ENCODE measurements at places on chromosomes 7 and 10. TPM values are rescaled to one million over a fixed set of nuclear protein-coding genes. Genes with fewer than 3 reads are reported as not detected.

HIBADH gene
- 10.6 TPM for total RNA-seq

OR6V1 gene
- not detected for total RNA-seq

PRDX3 gene
- total RNA-seq: 34.9 TPM

H2BK1 gene
- total RNA-seq: not detected

GRCh38 chr10:76899490-76899889, 738.1 kb downstream of the KCNMA1 start:
- no peak overlapping the region for H3K27ac ChIP-seq
- H3K4me1 ChIP-seq: peaks cover 3% of the 10 kb centered on the region
- H3K4me3 ChIP-seq: no peak overlapping the region

DNA sequence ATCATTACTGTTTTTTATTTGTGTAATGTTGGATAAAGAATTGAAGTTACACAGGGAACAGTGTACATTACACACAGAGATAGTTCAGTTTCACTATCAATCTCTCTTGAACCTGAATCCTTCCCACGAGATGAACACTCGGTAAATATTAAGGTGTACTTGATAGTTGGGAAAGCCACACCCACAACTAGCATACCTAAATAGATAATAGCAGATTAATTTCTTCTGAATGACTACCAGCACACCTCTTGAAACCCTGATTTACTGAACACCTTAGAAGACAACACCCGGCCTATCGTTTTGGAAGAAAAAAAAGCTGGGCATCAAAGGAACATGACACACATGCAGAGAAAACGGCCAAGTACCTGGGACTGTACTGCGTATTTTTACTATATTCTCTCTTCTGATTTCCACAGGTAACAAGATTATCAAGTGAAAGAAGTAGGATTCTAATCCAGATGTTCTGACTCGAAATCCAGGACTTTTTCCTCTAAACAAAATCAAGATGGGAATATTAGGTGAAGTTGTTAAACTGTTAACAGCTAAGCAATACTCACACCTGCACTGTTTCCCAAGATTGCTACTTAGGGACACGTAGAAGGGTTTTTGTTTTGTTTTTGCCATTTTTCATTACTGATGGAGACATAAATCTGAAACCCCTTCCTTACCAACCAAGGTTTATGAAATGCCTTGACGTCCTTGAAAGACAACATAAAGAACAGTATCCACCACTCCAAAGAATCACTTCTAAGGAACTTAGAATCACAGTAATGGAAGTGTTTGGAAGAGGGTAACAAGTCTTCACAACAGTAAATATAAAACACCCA, 1.0 kb downstream of the CCDC186 start:
- H3K27ac ChIP-seq: peak overlapping the region; percentile 94
- no peak for DNase-seq
- peak overlapping the region; percentile 96 for H3K4me3 ChIP-seq
- no peaks in the 10 kb centered on the region for H3K36me3 ChIP-seq
- no peaks in the 10 kb centered on the region for H3K27me3 ChIP-seq

DNA sequence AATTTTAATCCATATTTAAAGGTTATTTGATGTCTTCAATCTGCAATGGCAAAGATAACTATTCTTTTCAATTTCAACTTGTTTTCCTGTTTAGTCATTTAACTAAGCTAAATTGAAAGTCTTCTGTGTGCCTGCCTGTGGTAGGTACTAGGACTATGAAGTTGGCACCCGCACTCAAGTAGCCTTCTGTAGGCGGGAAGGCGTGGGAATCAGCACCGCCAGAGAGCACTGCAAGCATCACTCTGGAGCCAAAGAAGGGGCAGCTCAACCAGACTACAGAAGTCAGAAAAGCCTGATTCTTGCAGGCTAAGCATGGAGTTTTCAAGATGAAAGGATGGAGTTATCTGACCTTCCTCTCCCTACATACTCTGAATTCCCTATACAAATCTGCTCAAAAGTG, 269.0 kb upstream of the PHF14 start:
- no peaks in the 10 kb centered on the region for H3K36me3 ChIP-seq
- no peaks in the 10 kb centered on the region for H3K27me3 ChIP-seq
- H3K4me3 ChIP-seq: no peak overlapping the region
- H3K4me1 ChIP-seq: no peaks in the 10 kb centered on the region
- H3K27ac ChIP-seq: no peak overlapping the region

DNA sequence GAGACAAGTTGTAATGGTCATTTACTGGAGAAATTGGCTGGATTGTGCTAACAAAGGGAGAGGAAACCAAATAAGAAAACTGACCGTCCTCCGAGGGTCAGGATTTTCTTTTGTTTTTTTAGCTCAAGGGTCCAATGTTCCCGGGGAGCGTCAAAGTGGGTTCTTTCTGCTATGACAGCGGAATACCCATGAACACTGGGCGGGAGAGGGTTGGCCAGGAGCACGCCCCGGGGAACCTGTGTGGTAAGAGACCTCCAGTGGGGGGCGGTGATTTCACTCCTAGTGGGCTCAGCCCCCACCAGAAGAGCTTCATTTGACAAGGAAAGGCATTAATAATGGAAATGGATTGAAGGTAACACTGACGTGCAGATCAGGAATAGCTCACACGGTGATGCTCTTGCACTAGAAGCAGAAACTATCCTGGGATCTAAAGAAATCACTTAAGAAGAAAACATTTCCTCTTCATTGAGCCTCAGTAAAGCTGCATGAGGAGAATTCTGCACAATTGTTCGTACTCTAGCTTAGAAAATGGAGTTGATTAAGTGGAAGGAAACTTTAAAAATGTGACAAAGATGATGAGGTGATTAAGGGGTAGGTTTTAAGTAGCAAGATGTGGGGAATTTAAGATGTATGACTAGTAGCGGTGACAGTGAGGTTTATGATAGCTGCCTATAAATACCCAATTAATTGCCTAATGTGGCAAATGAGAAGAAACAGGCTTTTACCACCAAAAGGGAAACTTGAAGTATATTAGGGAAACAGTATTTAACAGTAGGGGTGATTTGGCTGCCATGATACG, 627.2 kb downstream of the SUGCT start:
- no peak overlapping the region for H3K4me3 ChIP-seq
- no peak overlapping the region for H3K27ac ChIP-seq
- no peaks in the 10 kb centered on the region for H3K4me1 ChIP-seq
- DNase-seq: no peak
- no peaks in the 10 kb centered on the region for H3K36me3 ChIP-seq

DNA sequence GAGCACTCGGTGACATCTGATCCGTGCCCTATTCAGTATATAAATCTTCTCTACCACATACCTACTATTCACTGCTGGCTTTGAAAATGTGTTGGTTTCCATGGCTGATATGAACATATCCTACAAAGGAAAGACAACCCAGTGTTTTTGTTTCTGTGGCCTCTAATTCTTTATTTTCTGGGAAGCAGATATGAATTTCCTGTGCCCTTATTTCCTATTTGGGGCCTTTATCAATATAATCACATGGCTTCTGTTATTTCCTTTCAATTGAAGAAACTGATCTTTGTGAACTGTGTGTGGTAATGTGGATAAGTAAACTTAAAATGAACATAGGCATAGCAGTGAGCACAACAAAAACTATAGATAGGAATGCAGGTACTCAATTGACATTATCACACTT, 10.6 kb downstream of the CCNJ start:
- peaks cover 24% of the 10 kb centered on the region for H3K36me3 ChIP-seq
- H3K4me3 ChIP-seq: no peak overlapping the region
- no peak overlapping the region for H3K27ac ChIP-seq
- no peaks in the 10 kb centered on the region for H3K4me1 ChIP-seq

- no peaks in the 10 kb centered on the region for H3K4me1 ChIP-seq
- H3K4me3 ChIP-seq: no peak overlapping the region
- no peak for DNase-seq
- H3K36me3 ChIP-seq: no peaks in the 10 kb centered on the region
Measured at GRCh38 chr7:277228-277627, 12.7 kb upstream of the FOXL3 start.
